NCI-H446 treated with DMSO at 0.1 percent for 48 hours (cell line): ENCODE measurements at places on chromosomes 13 and 19.

DNA sequence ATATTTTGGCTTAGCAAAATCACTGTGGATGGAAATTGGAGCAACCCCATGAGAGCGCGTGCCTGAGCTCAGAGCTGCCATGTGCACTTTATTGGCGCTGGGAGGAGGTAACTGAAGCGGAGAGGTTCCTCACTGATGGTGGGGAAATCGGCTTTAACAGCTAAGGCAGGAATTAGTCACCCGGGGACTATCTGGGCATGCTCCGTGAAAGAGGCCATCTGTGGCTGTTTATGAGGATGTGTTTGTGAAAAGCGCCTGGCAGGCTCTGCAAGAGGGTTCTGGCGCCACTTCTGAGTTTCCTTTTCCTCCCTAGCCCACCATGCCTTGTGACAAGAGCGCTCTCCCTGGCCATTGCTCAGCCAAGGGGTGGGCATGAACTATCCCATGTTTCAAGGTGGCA, 815.6 kb downstream of the UQCRFS1 start:
- no peak for DNase-seq

- DNase-seq = no peak
Observed at GRCh38 chr19:10762656-10763055, 44.8 kb downstream of the DNM2 start.

DNA sequence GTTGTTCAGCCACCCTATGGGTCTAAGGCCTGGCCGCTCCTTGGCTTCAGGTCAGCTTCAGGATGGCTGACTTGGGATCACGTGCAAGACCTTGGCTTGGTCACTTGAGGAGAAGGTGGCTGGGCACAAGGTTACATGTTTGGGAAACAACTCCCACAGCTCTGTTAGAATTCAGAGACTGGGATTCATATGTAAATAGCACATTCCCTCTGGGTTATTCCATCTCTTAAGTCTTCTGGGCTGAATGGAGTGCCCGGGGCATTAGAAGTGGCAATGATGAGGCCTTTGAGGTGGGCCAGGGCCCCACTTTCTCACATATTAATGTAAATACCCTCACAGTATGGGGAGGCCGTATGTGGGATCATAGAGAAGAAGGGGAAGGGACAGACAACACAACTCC, 150.9 kb downstream of the EFNB2 start:
- DNase-seq = no peak

DNA sequence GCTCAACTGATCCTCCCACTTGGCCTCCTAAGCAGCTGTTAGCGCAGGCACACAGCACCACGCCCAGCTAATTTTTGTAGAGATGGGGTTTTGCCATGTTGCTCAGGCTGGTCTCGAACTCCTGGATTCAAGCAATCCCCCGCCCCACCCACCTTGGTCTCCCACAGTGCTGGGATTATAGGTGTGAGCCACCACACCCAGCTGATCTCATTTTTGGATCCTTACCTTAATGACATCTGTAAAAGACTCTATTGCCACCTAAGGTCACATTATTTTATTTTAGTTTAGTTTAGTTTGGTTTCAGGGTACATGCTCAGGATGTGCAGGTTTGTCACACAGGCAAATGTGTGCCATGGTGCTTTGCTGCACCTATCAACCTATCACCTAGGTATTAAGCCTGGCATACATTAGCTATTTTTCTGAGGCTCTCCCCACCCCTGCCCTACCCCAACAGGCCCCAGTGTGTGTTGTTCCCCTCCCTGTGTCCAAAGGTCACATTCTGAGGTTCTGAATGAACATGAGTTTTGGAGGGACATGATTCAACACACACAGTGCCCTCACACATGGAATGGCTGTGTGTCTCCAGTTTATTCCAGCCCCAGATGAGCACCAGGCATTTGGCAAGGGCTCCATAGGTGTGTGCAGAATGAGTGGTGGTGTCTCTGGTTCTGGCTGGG, 1.3 kb downstream of the OR10H5 start:
- no peak for DNase-seq

- DNase-seq = no peak
Observed at GRCh38 chr13:113902481-113902880, 38.6 kb upstream of the GAS6 start.

DNA sequence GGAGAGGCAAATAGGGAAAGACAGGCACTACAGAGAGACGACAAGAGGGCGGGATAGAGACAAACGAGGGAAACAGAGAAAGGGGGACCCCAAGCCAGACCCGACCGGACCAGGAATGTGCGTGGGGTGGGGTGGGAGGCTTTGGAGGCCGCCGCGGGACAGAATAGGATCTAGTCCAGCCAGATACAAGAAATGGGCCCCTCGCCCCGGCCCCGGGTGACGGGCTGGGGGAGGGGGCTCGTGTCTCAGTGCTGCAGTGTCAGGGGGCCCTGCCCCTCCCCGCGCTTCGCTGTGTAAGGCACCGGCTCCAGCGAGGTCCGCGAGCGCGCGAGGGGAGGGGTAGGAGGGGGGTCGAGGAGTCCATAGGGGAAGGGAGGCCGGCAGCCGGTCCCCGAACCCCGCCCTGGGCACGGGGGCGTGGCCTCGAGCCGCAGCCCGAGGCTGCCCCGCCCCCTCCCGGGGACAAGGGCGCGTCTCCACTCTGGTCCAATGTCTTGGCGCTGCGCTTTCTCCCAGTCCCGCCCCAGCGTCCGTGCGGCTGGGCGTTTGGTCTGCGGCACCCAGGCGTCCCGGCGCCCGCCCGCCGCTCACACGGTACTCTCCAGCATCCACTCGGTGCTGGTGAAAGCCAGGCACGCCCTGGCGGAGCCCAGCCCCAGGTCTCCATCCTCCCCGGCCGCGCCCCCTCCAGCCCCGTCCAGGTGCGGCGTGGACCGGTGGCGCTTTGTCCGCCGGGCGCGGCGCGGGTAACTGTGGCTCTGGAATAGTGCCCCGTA, 11.0 kb downstream of the IFNL1 start:
- DNase-seq = no peak
